ENCODE measurements at places on chromosomes 16 and 17. TPM values are rescaled to one million over a fixed set of nuclear protein-coding genes. Genes with fewer than 3 reads are reported as not detected.

- no peaks in the 10 kb centered on the region for H3K27me3 ChIP-seq
- H3K4me1 ChIP-seq: no peaks in the 10 kb centered on the region
- no peak for DNase-seq
- H3K27ac ChIP-seq: no peak overlapping the region
Observed at GRCh38 chr17:8275421-8276290, 12.8 kb upstream of the RANGRF start.

The PPY gene
- not detected for total RNA-seq

DNA sequence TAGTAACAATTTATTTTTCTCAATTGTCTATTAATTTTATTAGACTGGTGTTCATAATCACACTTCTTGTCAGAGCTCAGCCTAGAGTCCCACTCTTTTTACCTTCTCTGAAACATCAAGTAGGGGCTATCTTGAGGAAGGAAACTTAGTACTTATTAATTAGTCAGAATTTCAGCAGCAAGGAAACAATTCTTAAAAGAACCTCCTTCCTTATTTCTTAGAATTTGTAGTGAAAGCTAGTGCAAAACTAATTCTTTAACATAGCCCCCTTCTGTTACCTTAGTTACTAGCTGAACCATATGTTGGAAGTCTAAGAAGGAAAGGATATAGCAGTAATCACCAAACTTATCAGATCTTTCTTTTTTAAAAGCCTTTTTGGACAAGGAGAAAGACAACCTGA lies 35.2 kb downstream of the MAP2K4 start:
- H3K27me3 ChIP-seq: no peaks in the 10 kb centered on the region
- peak overlapping the region; percentile 18 for H3K4me3 ChIP-seq
- H3K27ac ChIP-seq: peak overlapping the region; percentile 42
- H3K4me1 ChIP-seq: peaks cover 46% of the 10 kb centered on the region

The RAB37 gene
- total RNA-seq: 13.6 TPM

DNA sequence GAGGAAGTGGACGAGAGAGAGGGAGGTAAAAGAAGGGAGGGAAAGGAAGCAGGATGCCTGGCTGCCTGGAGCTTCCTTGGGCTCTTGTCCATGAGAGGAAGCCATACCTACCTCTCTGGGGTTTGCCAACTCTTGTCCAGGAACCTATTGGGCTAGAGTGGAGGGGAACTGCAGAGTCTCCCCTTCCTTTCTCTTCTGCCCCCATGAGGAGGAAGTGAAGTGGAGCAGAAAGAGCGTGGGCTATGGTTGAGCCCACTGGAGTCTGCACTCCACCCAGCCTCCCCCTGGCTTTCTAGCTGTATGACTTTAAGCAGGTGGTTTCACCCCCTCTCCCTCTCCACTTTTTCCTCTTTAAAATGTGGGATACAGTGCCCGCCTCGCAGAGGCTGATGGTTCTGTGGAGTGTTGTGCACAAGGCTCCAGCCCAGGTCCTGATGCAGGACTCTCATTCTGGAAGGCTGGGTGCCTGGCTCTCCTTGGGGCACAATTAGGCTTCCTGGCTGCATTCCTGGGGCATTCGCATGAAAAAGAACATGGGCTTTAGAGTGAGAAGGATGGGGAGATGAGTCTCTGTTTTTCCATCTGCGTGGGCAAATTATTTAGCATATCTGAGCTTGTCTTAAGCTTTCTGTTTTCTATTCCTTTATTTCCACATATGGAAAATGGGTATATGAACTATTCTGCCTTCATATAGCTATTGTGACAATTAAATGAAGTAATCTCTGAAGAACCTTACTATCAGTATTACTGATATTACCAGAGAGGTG lies 40.7 kb downstream of the HLF start:
- H3K27me3 ChIP-seq: peaks cover 29% of the 10 kb centered on the region
- no peak for DNase-seq
- no peak overlapping the region for H3K27ac ChIP-seq
- H3K4me3 ChIP-seq: no peak overlapping the region
- peaks cover 16% of the 10 kb centered on the region for H3K4me1 ChIP-seq

DNA sequence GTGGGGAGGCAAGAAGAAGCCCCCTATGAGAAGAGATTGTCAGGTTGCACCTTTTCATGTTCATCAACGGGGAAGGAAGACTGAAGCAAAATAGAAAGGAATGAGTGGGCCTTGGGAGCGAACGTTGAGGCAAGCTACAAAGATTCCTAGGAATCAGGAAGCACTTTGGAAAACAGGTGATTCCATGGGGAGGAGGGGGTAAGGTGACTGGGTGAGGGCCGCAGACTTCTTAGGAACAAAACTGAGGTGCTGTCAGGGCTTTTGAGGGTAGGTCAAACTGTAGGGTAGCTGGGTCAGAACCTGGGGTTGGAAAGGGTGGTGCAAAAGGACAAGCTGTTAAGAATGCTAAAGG lies 528 bp downstream of the ITFG1 start:
- H3K4me3 ChIP-seq: peak overlapping the region; percentile 91
- no peaks in the 10 kb centered on the region for H3K27me3 ChIP-seq
- no peak for DNase-seq
- peaks cover 16% of the 10 kb centered on the region for H3K36me3 ChIP-seq
- H3K4me1 ChIP-seq: peaks cover 56% of the 10 kb centered on the region

The SPAG5 gene
- total RNA-seq: 134 TPM

The WNT9B gene
- not detected for total RNA-seq

GRCh38 chr17:11539637-11540036 lies 58.6 kb upstream of the DNAH9 start:
- H3K27ac ChIP-seq: no peak overlapping the region
- H3K27me3 ChIP-seq: no peaks in the 10 kb centered on the region
- peaks cover 3% of the 10 kb centered on the region for H3K36me3 ChIP-seq
- no peak for DNase-seq
- no peaks in the 10 kb centered on the region for H3K4me1 ChIP-seq
- H3K4me3 ChIP-seq: no peak overlapping the region

DNA sequence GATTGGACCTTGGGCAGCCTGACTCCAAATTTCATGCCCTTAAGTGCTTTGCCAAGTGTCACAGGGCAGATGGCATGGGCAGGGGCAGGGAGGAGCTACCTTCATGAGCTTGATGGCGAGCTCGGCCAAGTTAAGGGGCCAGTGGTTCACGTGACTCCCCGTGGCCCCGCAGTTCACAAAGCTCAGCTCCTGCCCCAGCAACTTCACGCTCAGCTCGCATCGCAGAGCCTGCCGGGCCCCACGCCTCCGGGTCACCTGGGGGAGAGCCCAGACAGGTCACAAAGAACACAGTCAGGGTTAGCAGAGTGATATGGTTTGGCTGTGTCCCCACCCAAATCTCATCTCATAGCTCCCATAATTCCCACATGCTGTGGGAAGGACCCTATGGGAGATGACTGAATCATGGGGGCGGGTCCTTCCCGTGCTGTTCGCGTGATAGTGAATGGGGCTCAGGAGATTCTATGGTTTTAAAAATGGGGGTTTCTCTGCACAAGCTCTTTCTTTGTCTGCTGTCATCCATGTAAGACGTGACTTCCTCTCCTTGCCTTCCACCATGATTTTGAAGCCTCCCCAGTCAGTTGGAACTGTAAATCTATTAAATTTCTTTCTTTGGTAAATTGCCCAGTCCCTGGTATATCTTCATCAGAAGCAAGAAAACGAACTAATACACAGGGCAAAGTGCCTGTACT lies 108.1 kb downstream of the LITAF start:
- peaks cover 10% of the 10 kb centered on the region for H3K36me3 ChIP-seq
- no peaks in the 10 kb centered on the region for H3K4me1 ChIP-seq
- no peak overlapping the region for H3K4me3 ChIP-seq
- no peaks in the 10 kb centered on the region for H3K27me3 ChIP-seq
- DNase-seq: no peak
- H3K27ac ChIP-seq: no peak overlapping the region

The PIGQ gene
- 18.2 TPM for total RNA-seq

The METTL16 gene
- 45.7 TPM for total RNA-seq

DNA sequence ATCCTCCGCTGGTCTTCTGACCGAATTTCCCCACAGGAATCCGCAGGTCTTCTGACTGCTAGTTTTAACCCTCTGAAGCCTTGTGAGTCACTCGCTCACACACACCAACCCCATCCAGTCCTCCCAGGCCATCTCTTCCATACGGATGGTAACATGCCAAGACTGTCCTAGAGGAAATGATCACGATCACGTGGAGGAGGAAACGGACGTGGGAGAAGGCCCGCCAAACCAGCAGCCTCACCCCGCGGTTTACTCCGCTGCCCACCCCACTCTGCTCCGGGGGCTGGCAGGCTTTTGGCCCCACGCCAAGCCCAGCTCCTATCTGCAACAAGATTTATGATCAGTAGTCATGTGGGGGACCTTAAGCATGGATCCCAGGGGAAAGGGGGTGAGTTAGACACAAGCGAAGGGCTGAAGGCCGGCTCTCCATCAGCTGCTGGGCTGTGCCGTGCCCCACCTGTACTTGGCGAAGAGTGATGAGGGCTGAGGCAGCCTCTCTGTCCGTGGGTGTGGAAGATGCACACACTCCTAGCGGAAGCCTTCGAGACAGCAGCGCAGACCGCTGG lies 1.5 kb upstream of the FAAP100 start:
- H3K27me3 ChIP-seq: no peaks in the 10 kb centered on the region
- peaks cover 44% of the 10 kb centered on the region for H3K4me1 ChIP-seq
- peak overlapping the region; percentile 71 for H3K27ac ChIP-seq
- H3K36me3 ChIP-seq: no peaks in the 10 kb centered on the region
- no peak for DNase-seq
- H3K4me3 ChIP-seq: peak overlapping the region; percentile 92

GRCh38 chr16:30381291-30382041 lies 895 bp downstream of the SEPTIN1 start:
- DNase-seq: peak; percentile 44
- H3K36me3 ChIP-seq: peaks cover 13% of the 10 kb centered on the region
- peak overlapping the region; percentile 93 for H3K27ac ChIP-seq
- H3K27me3 ChIP-seq: no peaks in the 10 kb centered on the region
- peak overlapping the region; percentile 92 for H3K4me3 ChIP-seq

DNA sequence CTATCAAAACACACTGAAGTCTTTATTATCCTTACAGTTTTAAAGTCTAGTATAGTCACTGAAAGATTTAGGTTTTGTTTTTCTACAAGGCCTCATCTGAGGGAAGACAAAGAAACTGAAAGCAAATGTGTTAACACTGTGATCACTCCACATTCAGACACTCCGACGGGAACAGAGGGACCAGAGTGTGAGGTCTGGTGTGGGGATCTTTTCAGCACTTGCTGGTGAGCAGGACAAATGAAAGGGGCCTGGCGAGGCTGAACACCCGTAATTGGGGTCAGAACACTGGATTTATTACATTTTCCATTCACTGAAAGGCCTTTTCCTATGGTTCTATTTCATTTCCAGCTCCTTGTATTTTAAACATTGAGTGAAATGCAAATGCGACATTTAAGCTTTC lies 910.5 kb downstream of the CDH11 start:
- peaks cover 1% of the 10 kb centered on the region for H3K36me3 ChIP-seq
- DNase-seq: no peak
- no peaks in the 10 kb centered on the region for H3K4me1 ChIP-seq
- H3K27me3 ChIP-seq: no peaks in the 10 kb centered on the region
- H3K27ac ChIP-seq: no peak overlapping the region

DNA sequence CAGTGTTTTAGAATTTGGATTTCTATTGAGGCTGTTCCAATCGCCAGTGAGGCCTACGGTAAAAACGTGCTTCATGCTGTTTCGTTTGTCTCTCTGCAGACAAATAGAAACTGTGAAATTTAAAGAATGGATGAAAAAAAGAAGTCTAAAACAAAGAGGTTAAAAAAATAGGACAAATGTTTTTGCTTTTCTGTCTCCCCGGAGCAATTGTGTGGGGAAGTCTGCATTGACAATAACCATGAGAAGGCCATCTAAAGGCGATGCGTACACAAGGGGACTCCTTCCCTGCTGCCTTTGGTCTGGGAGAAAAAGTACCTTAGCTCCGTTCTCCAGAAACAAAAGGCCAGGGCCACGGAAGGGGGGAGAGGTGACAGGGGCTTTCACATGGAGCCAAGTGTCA lies 4.6 kb upstream of the ZFHX3 start:
- DNase-seq: no peak
- H3K4me1 ChIP-seq: peaks cover 8% of the 10 kb centered on the region
- H3K27me3 ChIP-seq: peaks cover 30% of the 10 kb centered on the region

GRCh38 chr17:51152766-51153209 lies 571 bp upstream of the NME1 start:
- H3K4me1 ChIP-seq: peaks cover 19% of the 10 kb centered on the region
- no peak overlapping the region for H3K27ac ChIP-seq
- no peak overlapping the region for H3K4me3 ChIP-seq
- peak; percentile 8 for DNase-seq
- H3K27me3 ChIP-seq: no peaks in the 10 kb centered on the region

DNA sequence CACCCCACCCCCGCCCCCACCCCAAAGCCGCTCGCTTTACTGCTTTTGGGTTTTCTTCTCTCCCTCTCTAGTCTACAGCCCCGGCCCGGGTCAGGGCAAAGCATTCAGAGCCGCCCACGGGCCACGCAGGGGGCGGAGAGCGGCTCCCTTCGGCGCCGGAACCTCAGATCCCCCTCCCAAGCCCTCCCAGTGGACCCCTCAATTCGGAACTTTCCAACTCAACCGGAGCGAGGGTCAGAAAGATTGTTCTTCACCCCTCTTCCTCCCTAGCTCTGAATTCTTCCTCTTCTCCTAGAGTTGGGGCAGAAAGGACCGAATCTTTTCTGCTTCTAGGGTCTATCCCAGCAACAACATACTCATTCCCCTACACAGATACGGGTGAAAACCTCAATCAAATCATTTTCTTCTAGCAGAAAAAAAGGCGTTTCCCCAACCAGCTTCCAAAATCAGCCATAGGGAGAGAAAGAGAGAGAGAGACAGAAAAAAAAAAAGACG lies 1.0 kb downstream of the HOXB2 start:
- peak; percentile 72 for DNase-seq
- peaks cover 8% of the 10 kb centered on the region for H3K36me3 ChIP-seq
- H3K4me1 ChIP-seq: peaks cover 60% of the 10 kb centered on the region
- peak overlapping the region; percentile 96 for H3K27ac ChIP-seq
- peaks cover 7% of the 10 kb centered on the region for H3K27me3 ChIP-seq

- H3K27me3 ChIP-seq: no peaks in the 10 kb centered on the region
- peaks cover 6% of the 10 kb centered on the region for H3K36me3 ChIP-seq
- no peak overlapping the region for H3K4me3 ChIP-seq
- H3K27ac ChIP-seq: no peak overlapping the region
Observed at GRCh38 chr17:61713035-61713434, 122.0 kb upstream of the NACA2 start.

- H3K27ac ChIP-seq: peak overlapping the region; percentile 27
- H3K36me3 ChIP-seq: peaks cover 12% of the 10 kb centered on the region
- H3K27me3 ChIP-seq: no peaks in the 10 kb centered on the region
- DNase-seq: peak; percentile 80
- peaks cover 77% of the 10 kb centered on the region for H3K4me1 ChIP-seq
- peak overlapping the region; percentile 100 for H3K4me3 ChIP-seq
Observed at GRCh38 chr16:56609463-56609921, 1.1 kb downstream of the MT2A start.

- no peak overlapping the region for H3K4me3 ChIP-seq
- peaks cover 2% of the 10 kb centered on the region for H3K36me3 ChIP-seq
- H3K27ac ChIP-seq: no peak overlapping the region
- no peaks in the 10 kb centered on the region for H3K27me3 ChIP-seq
- H3K4me1 ChIP-seq: peaks cover 12% of the 10 kb centered on the region
Observed at GRCh38 chr16:12327971-12328726, 351.6 kb downstream of the SNX29 start.

Measured in activated T-cell treated with anti-CD3 and anti-CD28 coated beads, Interleukin-2, amount 50 U/mL, for 72 hours (primary cell).